ENCODE measurements at places on chromosomes 2 and 18.
A peak's percentile ranks its signal among the peaks of the same experiment; 100 is the strongest.

DNA sequence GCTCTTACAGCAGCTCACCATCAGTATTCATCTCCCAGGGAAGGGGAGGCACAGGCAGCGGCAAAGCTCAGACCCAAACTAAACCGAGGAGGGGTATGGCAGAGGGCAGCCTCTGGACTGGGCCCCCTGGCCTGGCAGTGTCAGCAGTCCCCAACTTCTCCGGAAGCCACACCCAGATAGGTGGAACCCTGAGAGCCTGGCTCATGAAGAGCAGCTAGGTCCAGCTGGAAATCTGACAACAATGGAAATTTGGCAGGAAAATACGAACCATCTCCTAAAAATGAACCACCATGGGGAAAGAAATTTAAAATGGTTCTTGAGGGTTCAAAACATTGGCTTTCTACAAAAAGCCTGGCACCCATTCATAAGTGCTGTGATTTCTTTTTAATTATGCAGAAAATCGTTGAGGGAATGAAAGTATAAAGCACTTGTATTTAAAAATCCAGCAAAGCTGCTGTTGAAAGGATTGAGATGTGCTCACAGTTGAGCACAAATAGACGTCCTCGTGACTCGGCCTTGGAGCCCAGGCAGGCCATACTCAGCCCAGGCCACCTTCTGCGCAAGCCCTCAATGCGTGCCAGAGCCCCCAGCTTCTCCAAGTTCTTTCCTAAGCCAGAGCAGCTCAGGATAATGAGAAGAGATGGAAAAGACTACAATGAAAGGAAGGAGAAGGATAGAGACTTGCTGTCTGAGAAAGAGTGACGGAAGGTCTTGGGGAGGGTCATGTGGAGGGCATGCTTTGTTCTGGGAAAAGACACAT is 93.0 kb downstream of the COL6A3 start:
- no peak for DNase-seq

DNA sequence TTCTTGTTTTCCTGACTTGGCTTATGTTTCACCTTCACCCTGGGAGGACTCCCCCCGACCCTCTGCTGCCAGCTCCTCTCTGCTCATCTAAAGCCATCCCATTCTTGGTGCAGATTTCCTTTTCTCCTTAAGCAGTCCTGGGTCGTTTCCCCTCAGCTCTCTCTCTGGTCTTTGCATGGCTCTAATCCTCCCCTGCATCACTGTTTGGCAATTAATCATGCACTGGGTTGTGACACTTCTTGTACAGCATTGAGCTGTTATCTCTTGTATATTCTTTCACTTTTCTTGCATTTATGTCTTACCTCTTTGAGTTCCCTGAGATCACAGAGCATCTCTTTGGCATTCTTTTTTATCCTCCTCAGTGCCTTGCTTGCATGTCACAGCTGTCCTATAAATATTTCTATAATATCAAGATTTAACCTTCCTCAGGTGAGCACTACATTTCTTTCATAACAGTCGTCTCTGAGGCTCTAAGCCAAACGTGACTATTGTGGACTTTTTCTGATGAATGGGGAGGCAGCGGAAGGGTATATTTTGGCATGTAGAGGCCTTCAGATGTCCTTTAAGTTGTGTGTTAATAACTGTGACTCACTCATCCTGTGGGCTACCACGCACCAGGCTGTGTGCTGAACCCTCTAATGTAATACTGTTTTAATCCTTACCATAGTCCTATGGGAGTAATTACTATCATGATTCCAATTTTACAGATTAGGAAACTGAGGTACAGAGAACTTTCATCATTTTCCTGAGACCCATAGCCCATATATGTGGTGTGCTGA is 507.5 kb downstream of the SLC4A3 start:
- DNase-seq, result no peak

GRCh38 chr2:64913357-64913869 is 75.8 kb upstream of the SLC1A4 start:
- DNase-seq, result peak; percentile 49

GRCh38 chr2:175880-176820 is 87.7 kb downstream of the SH3YL1 start:
- DNase-seq, result peak; percentile 49

GRCh38 chr2:25804338-25804737 is 73.9 kb downstream of the ASXL2 start:
- DNase-seq, result no peak

DNA sequence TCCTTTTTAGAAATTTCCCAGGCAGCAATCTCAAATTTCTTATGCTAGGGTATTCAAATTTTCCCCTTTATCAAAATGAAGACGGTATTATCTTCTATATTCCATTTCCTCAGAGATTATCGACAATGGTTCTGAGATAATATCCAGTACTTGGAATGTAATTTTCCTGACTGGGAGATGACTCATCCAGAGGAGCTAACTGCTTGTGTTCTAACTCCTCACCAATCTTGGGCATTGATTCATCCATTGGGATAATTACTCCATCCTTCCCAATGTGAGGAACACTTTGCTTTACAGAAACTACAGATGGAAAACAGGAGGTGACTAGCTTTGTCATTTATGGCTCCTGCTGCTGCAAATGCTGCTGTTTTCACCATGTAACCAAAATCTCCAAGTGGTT is 239.4 kb upstream of the LYPD1 start:
- DNase-seq, result no peak

GRCh38 chr2:144566448-144566847 is 46.5 kb upstream of the ZEB2 start:
- no peak for DNase-seq

DNA sequence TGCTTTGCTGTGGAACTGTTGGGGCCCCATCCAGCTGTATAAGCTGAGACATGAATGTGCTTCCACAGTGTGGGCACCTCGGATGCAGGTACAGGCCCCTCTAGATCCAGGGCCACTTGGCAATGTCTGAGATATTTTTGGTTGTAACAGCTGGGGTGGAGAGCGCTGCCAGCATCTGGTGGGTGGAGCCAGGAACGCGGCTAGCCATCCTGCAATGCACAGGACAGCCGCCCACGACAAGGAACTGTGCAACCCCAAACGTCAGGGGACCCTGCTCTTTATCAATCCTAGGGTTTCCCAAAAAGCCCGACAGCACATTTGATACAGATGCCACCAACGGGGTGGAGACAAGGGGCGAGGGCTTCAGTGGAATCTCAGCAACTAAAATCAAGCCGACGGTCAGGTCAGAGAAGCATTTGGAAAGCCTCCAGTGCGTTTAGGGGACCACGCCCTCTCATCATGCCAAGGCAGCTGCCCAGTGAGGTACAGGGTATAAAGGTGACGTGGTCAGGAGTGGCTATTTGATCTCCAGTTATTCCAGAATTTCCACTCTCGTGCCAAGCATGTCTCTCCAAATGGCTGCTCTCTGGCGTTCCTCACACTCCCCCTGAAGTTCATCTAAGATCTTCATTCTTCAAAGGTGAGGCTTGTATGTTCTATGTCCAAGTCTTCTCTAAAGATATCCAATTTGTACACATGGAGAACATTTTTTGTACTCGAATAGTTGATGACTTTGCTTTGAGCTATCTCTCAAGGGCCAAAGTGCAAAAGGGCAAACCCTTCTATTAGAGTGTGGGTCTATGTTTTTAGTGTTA is 55.7 kb downstream of the LRRFIP1 start:
- DNase-seq, result no peak

DNA sequence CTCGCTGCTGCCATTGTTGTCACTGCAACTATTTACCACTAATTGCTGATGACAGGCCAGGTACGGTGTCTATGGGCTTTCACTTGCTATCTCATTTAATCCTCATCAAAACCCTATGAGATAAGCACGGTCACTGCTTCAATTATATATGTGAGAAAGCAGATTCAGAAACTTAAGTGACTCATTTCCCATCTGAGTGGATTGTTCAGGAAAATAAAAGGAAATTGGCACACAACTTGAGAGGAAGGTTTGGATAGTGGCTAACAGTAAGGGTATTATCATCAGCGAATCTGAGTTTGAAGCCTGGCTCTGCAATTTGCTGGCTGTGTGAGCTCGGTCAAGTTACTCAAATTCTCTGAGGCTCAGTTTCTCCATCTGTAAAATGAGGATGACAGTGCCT is 196.0 kb downstream of the KCNS3 start:
- no peak for DNase-seq

GRCh38 chr2:118726821-118727220 is 120.6 kb downstream of the EN1 start:
- no peak for DNase-seq

- no peak for DNase-seq
These were observed 1.2 kb downstream of the PIEZO2 start for GRCh38 chr18:11147962-11148679.

- DNase-seq, result no peak
These were observed 10.8 kb upstream of the MAPRE2 start for GRCh38 chr18:35030277-35030989.

DNA sequence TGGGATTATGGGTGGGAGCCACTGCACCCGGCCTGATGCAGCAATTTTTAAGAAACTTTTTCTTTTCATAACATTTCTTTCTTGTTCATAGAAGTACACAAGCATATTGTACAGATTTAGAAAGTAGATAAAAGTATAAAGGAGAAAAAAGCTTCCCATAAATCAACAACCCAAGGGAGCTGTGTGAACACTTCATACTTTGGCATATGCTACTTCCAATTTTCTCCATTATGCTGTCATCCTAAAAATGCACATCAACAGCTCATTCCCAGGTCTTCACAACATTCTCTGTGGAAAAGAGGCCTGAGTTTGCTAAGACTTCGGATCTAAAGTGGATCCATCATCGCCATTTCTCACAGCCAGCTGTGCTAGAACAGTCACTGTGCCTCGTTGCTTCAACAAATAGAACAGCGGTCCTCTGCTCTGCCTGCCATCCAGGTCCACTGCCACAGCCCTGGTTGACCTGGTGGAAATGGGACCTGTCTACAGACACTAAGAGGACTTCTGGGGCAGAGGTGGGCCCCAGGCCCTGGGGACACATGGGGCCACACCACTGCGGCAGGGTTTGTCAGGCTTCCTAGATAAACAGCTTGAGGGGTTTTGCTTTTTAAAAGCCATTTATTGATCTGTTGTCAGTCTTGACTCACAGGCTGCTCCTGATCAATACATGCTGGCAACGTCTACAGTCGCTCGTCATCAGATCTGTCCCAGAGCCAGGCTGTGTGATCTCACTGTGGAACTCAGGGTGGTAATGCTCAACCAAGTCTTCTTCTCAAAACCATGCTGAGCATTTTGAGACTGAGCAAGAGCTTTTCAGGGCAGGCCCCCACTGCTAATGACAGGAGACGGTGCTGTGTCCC is 72.7 kb upstream of the MGAT4A start:
- no peak for DNase-seq

- no peak for DNase-seq
These were observed 7.5 kb upstream of the STAMBP start for GRCh38 chr2:73821227-73821626.

GRCh38 chr2:84451579-84451978 is 7.5 kb downstream of the SUCLG1 start:
- DNase-seq, result no peak

DNA sequence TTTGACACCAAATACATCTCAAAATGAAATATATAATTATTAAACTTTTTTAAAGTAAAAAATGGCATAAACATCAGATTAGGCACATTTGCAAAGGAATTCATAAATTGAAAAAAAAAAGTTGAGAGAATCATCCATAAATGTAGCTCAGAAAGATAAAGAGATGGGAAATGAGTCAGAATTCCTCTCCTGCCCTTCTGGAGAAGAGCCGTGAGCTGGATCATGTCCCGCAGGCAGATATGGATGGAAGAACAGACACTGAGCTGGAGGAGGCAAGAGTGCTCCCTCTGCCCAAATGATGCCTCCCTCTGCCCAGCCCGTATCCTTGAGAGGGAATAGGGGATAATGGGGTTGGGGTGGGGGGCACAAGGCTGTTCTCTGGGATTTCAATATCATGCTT is 190.9 kb downstream of the TFCP2L1 start:
- no peak for DNase-seq

GRCh38 chr2:13652531-13653313 is 936.0 kb downstream of the TRIB2 start:
- DNase-seq, result no peak

DNA sequence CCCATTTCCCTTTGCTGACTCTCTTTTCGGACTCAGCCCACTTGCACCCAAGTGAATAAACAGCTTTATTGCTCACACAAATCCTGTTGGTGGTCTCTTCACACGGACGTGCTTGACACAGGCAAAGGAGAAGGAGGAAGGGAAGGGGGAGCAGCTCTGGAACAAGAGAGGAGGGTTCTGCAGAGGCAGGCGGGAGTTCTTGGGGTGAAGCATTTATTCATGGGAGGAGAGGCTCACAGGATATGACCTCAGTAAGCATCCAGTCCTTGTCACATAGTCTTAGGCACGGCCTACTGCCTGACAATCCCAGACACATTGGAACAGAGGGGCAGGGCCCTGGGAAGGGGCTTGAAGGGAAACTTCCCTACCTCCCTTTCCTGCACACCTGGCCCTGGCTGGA is 171.7 kb upstream of the HS6ST1 start:
- no peak for DNase-seq

DNA sequence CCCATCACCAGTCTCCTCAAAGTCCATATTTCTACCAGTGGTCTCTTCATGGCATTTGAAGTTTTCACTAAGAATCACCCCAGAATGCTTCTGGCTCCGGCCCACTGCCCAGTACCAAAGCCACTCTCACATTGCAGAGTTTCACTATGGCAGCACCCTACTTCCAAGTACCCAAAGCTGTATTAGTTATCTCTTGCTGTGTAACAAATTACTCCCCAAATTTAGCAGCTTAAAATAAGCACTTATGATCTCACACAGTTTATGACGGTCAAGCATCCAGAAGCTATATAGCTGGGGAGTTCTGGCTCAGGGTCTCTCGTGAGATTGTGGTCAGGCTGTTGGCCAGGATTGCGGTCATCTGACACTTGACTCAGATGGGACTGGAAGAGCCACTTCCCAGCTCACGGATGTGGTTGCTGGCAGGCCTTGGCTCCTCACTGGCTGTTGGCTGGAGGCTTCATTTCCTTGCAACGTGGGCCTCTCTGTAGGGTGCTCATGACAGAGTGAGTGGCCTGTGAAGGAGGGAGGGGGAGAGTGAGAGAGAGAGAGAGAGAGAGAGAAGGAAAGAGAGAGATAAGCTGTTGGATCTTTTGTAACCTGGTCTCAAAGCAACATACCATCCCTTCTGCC is 189.5 kb downstream of the CTIF start:
- no peak for DNase-seq

GRCh38 chr2:127049927-127050802 is 56.8 kb downstream of the BIN1 start:
- DNase-seq, result peak; percentile 75

- DNase-seq, result no peak
These were observed 30.8 kb upstream of the CCL20 start for GRCh38 chr2:227782804-227783203.

- no peak for DNase-seq
These were observed 24.8 kb upstream of the TUBB6 start for GRCh38 chr18:12283256-12283655.

GRCh38 chr2:241570961-241571581 is 12.5 kb downstream of the BOK start:
- no peak for DNase-seq

All from CD8-positive, alpha-beta T cell (primary cell).